Foreskin keratinocyte (primary cell): ENCODE measurements at places on chromosomes 6 and 20. TPM values are rescaled to one million over a fixed set of nuclear protein-coding genes. Genes with fewer than 3 reads are reported as not detected.

The SAMD5 gene
- 1.4 and 2.6 TPM in 2 replicates for total RNA-seq

The PTK6 gene
- 15.7 and 21.8 TPM in 2 replicates for total RNA-seq

The HSPA1L gene
- 0.46 and 0.58 TPM in 2 replicates for total RNA-seq

The CALHM5 gene
- 0.11 and 0.20 TPM in 2 replicates for total RNA-seq

The CALHM4 gene
- 0.10 and 0.18 TPM in 2 replicates for total RNA-seq

The DEF6 gene
- 25.6 and 28.7 TPM in 2 replicates for total RNA-seq

DNA sequence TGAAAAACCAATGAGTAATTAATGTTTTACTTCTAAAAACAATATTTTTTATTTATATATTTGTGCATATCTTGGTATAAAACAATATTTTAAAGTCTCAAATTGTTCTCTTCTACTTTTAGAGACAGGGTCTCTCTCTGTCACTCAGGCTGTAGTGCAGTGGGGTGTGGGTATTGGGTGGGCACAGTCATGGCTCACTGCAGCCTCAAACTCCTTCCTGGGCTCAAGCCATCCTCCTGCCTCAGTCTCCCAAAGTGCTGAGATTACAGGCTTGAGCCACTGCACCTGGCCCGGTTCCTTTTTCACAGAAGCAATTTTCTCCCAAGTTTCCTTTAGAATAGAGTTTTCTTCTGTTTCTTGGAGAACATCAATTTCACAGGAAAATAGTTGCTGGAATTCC, 102.8 kb downstream of the TMEM242 start:
- DNase-seq = no peak

GRCh38 chr6:54285595-54285994, 22.6 kb upstream of the TINAG start:
- DNase-seq = no peak

GRCh38 chr6:125728739-125729138, 20.7 kb upstream of the HEY2 start:
- DNase-seq = no peak

DNA sequence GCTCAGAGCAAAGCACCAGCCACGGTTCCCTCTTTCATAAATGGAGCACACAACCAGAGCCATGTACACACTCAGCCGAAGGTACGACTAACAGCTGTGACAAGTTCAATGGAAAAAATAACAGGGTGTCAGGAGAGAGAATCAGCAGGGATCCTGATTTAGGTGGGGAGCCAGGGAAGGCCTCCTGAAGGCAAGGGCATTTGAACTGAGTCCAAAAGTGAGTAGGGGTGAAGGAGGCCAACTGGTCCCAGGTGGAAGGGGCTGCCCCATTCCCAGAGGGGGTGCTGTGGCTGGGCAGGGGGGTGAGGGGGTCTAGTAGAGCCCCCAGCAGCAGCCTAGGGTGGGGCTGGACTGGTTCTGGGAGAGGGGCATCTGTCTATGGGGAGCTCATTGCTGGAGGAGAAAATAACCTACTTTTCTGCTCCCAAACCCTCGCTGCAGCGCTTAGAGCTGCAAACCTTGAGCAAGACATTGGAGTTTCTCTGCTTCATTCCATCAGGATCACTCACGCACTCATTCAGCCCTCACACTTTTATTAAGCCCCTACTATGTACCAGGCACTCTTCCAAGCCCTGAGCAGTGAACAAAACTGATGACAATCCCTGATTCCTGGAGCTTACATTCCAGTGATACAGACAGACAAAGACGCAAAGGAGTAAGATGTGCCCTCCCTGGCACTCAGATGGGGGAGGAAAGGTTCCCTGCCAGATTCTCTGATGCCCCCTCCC, 113.5 kb downstream of the TOX2 start:
- no peak for DNase-seq

DNA sequence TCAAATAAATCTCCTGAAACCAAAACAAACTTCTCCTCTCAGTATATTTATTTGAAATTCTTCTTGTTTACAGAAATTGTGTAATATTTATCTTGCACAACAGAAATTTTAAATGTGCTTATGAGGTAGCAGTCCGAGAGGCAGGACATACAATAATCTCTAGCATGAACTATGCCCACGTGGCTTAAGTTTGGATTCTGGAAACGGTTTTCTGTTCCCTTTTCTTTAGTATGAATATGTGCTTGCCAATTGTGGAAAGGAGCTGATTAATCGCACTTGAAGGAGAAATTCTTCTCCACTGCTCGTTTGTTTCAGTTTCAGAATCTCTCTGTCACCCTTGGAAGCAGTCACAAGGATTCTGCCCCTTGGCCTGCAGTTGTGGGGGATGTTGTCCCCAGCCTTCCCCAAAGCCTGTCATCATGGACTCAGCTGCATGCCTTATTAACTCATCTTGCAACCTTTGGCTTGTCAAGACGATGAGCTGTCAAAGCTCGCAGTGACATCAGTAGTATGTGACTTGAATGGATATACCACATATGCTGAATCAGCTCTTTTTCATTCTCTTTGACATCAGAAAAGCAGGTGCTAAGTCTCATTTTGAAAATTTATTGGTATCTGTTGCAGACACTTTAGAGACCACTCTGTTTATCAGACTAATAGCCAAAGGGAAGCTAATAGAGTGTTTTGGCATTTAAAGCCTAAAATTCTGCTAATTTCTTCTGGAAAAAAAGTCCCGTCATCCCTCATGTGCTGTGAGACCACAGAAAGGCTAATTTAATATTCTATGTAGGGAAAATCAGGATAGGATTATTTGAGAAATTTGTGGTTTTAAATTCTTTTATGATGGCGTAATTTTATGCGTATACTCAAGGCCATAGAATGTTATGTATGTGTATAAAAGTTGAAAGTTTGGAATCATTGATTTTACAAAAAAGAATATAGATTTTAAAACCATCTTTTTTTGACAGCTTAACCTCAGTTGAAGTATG, 186.8 kb downstream of the ARID1B start:
- DNase-seq = peak; percentile 40

- peak; percentile 57 for DNase-seq
Measured at GRCh38 chr6:56953597-56954402, 1.1 kb upstream of the BEND6 start.

- peak; percentile 44 for DNase-seq
Measured at GRCh38 chr6:132736239-132736638, 21.5 kb downstream of the VNN2 start.

GRCh38 chr20:62029296-62029695, 36.4 kb downstream of the TAF4 start:
- DNase-seq = no peak

DNA sequence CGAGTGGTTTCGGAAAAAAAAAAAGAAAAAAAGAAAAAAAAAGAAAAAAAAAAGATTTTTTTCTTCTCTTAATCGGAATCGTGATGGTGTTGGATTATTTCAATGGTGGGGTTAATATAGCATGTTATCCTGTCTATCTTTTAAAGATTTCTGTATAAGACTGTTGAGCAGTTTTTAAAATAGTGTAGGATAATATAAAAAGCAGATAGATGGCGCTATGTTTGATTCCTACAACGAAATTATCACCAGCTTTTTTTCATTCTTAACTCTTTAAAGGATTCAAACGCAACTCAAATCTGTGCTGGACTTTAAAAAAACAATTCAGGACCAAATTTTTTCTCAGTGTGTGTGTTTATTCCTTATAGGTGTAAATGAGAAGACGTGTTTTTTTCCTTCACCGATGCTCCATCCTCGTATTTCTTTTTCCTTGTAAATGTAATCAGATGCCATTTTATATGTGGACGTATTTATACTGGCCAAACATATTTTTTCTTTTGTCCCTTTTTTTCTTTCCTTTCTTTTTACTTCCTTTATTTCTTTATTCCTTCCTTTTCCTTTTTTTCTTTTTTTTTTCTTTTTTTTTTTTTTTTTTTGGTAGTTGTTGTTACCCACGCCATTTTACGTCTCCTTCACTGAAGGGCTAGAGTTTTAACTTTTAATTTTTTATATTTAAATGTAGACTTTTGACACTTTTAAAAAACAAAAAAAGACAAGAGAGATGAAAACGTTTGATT, 3.6 kb downstream of the SOX4 start:
- DNase-seq = peak; percentile 57

DNA sequence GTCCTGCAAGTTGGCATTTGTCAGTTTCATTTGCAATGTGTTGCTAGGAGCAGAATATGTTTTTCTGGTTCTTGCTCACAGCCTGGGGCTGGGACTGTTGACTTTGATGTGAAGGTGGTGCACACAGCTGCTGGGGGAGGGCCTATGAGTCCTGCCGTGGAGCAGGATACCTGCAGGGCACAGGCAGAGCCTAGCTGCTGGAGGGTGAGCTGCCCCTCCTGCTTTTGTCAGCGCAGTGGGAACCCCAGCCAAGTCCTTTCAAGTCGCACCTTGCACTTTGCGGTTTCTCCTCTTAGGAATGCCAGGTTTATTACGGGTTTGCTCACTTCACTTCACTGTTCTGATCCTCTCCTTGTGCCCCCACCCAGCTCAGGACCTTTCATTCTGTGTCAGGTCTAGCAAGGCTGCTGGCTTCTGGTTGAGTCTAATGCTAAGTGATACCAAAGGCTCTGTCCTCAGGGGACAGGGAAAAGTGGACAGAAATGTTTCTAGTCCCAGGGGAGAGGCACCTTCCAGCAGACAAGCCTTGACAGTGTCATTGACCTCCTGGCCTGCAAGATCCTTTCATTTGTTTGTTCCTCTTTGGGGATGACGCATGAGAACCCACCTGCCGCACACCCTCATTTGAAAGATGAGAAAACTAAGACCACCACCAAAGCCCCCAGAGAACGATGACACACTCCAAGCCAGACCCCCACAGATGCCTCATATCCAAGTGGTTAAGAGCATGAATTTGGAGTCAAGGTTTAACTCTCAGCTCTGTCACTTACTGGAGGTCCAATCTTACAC, 2.7 kb upstream of the SPO11 start:
- peak; percentile 95 for DNase-seq

DNA sequence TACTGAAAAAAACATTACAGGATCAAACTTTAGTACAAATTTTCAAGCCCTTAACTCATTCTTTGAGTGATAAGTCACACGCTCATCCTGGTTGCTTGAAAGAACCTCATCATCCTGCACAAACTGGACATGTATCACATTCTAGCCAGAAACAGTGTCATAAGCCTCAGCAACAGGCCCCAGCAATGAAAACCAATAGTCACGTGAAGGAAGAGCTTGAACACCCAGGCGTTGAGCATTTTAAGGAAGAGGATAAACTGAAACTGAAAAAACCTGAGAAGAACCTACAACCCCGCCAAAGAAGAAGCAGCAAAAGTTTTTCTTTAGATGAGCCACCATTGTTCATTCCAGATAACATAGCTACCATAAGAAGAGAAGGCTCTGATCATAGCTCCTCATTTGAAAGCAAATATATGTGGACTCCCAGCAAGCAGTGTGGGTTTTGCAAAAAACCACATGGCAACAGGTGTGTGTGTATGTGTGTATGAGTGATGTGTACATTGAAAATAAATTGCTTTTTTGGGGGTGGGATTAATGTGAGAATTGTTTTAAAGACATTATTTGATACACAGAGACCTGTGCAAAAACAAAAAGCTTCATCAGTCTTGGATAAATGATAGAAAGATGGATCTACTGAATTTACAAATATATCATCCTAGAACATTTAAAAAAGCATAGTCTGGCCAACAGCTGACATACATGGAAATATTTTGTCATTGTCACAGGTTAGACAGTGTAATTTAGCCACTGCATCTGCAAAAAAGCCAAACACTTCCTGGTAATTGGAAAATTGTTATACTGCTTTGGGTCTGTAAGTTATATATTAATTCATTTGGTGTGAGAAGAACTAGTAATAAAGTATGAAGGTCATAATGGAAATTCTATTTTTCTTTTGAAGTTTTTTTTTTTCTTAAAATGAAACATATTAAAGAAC, 50.1 kb downstream of the PHF3 start:
- no peak for DNase-seq

GRCh38 chr20:61883857-61884393, 181.8 kb downstream of the TAF4 start:
- no peak for DNase-seq

- no peak for DNase-seq
Measured at GRCh38 chr6:139763468-139764210, 389.2 kb upstream of the CITED2 start.

DNA sequence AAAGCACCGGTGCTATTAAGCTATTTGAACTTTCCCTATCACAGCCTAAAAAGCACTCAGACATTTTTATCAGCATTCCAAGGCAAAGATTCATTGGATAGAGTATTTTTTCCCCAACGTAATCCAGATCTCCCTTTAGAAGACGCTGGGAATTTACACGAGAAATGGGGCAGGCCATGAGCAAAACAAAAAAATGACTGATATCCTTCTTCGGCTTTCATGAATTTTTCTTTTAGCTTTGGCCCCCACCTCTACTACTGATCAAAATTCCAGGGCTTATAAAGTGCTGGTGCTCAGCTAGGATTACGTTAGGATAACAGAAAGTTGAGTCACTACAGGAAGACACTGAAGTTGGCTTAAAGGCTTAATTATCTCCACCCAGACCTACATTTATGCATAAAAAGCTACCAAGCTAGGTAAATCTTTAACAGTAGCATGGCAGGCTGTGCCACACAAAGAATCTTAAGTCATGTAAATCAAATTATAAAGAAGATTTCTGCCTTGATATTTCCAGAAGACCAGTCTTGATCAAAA, 418.5 kb upstream of the BTBD3 start:
- no peak for DNase-seq

DNA sequence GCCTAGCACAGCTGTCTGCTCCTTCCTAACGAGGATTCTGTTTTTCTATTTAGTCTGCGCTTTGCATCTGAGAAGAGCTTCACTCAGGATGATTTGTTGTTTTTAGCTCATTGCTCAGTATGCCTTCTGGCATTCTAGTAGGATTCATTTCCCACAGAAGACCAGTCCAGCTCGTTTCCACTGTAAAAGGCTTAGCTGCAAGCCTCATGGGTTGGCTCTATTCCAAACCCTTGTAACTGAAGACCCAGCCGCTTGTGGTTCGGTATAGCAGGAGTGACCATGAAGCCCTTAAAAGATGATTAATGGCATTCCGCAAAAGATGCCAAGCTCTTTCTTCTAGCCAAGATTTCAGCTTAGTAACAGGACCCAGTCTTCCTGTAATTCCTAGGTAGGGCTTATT, 7.2 kb downstream of the ADGRF1 start:
- DNase-seq = peak; percentile 98

DNA sequence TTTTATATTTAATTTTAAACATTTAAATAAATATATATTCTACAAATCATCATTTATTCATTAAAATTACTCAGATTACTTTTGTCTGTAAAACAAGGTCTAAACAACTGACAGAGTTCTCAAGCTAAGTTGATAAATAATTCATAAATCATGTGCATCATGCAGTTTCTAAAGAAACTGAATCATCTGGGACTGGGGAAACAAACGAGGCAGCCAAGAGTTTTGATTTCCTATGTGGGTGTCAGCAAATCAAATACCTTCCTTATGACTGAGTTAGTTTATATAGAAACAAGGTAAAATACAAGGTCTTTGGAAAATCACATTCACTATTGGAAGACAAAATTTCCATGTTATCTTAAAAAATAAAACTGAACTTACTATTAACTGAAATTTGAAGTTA, 149.9 kb upstream of the BEND6 start:
- peak; percentile 59 for DNase-seq
